ENCODE measurements at places on chromosomes 6 and 20. TPM values are rescaled to one million over a fixed set of nuclear protein-coding genes. Genes with fewer than 3 reads are reported as not detected.

DNA sequence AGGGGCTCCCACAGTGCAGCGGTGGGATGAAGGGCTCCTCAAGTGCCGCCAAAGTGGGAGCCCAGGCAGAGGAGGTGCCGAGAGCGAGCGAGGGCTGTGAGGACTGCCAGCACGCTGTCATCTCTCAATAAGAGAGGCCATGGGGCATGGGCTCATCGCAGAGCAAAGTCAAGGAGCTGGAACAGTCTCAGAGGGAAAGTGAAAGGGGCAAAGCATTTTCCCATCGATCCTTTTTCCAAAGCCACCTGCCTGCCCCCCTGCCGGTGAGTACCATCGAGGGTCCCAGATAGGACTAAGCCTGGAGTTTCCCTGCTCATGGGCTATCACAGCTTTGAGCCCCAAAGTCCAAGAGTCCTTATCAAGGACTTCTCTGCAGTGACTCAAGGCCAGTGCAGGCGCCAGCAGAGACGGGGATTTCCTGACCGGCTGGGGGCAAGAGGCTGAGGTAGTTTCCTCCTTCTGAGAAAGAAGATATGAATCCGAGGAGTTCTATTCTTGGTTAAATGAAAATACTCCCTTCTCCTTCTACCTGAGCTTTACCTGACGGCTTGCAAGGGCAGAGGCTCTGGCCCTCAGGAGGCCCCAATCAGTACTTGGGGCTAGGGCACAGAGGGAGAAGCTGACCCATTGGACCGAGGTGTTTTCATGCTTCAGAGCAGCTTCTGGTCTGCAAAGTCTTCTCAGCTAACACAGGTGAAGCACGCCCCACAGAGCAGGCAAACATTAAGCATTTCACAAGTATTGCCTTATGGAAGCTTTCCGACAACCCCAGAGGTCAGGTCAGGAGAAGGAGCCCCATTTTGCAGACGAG lies 22.6 kb downstream of the ETV7 start:
- no peak for DNase-seq

DNA sequence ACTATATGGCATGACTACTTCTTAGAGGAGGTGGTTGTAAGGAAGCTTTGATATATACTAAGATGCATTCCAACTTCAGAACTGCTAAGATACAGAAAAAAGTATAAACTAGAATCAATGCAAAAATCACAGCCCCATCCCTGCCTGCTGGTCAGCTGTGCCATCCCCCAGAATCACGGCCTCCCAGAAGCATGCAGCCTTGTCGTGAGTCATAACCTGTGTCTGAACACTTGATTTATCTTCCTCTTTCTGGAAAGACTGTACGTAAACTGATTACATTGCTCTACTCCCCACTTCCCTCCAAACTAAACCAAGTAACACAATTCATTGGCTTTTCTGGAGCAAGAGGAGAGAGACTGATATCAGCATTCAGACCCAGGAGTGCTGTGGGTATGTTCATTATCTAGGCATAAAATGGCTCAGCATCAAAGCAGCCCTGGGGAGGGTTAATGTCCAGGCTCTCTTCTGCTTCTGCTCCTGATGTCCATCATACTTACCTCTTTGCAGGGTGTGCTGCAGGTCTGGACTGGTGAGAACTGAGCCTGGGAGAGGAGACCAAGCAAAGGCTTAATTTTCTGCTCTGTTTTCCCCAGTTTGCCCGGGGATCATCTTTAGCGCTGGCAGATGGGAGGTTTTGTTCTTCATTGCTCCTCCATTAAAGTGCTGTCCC lies 18.4 kb downstream of the SCP2D1 start:
- no peak for DNase-seq

DNA sequence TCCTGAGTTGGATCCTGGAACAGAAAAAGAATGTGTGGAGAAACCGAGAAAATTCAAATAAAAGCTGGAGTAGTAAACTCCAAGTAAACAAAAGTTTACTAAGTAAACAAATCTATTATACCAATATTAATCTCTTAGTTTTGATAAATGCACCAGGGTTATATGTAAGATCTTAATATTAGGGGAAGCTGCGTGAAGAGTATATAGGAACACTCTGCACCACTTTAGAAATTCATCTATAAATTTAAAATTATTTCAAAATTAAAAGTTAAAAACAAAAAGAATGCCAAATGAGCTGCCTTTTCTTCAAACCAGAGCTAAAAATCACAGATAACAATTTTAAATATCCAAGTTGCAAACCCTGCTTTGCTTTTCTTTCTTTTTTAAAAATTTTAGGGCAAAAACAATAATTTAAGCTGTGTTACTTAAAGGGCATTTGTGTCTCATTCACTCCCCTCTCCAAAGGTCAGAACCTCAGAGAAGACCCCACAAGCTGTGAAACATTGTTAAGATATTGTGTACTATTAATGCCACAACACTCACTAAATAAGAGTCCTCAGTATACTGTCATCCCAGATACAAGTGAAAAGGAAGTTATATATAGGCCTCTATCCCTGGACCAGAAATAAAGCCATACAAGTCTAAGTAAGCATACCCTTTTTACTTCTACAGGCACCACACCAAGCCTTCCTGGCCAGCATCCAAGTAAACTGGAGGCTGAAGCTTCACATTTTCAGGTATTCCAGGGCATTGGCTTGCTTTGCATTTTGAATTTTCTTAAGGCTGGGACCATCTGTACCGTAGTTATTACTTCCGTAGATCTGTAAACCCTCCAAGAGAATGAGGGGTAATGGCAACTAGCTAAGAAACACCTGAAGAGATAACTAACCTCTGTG lies 7.0 kb downstream of the DNAAF9 start:
- DNase-seq = no peak

GRCh38 chr20:58372806-58373205 lies 16.2 kb upstream of the VAPB start:
- DNase-seq = no peak

DNA sequence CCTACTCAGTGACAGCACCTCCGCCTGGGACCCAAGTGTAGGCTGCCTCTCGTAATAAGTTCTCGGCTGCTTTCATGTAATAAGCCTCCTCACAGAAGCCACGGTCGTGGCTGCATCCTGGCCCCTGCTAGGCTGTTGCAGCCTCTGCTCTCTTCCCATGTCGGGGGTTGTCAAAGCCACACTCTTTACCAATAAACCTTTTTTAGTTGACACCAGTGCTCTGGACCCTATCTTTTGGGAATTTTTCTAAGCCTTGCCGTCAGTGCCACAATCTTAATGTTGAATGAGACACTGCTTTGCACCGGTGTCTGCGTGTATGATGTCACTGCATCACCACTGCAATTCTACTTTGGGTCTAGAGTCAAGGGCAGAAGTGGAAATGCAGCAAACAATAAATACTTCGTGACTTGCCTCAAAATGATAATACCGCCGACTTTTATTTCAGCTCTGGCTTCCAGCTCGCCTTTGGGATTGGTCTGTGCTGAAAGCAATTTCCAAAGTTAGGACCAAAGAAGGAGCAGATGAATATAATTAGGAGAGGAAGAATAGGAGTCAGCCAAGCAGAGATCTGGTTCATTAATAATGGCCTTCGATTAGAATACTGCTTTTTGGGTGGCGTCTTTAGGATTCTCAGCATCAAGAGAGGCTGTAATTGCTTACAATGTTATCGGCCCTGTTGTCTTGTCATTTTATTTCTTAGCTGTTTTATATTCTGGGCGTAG lies 57.6 kb upstream of the CCN6 start:
- no peak for DNase-seq

DNA sequence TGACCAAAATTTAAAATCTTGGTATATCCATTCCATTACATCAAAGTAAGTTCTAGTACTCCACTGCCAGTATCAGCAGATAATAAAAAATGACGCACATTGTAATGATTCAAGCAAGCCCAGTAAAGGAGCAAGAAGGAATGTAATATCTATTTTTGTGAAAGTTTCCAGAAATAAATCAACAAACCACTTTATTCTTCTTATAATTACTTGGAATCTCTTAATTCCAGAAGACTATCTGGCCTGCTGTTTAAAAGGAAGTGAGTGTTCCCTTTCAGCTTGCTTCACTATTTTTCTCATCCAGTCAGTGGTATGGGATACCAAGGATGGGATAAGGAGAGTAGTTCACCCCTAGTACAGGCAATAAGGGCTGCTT lies 42.2 kb upstream of the DSE start:
- DNase-seq = no peak

- no peak for DNase-seq
Measured at GRCh38 chr6:170464524-170464979, 88.6 kb downstream of the PSMB1 start.

GRCh38 chr6:79570129-79571029 lies 33.1 kb upstream of the LCA5 start:
- peak; percentile 73 for DNase-seq

DNA sequence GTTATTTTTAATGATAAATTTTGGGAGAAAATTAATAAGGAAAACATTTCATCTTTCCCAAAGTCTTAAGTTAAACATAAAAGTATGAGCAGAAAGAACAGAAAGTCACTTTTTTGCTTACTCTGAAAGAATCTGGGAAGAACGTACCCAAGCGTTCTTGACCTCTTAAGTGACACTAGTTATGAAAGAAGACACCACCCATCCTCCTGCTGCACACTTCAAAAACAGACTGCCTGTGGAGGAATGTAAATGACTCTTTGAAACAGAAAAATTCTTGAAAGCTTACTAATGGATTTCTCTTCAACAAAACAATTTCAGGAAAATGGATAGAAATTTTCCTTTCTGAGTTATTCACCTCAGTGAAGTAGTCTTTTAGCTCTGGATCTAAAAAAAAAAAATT lies 227.7 kb downstream of the MEI4 start:
- no peak for DNase-seq

DNA sequence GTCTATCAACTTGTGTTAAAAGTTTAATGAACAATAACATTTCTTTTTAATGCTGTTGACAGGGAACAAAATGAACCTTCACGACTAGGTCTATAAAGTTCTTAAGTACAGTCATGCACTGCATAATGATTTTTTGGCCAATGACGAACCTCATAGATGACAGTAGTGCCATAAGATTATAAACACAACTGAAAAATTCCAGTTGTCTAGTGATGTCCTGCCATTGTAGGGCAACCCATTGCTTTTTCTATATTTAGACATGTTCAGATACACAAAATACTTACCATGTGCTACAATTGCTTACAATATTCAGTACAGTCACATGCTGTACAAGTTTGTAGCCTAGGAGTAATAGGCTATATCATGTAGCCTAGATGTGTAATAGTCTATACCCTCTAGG lies 93.6 kb downstream of the SYNE1 start:
- DNase-seq = no peak

DNA sequence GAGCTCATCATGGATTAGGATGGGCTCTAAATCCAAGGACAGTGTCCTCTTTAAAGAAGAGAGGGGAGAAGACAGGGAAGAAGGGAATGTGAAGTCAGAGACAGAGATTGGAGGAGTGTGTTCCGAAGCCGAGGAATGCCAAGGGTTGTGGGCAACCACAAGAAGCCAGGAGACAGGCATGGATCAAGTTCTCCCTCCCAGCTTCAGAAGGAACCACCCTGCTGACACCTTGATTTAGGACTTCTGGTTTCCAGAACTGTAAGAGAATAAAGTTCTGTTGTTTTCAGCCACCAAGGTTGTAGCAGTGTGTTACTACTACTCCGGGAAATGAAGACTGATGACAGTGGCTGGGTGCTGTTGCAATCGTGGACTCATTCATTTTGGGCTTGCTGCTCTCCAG lies 120.1 kb downstream of the RPS12 start:
- DNase-seq = no peak

GRCh38 chr6:139649732-139650131 lies 275.3 kb upstream of the CITED2 start:
- no peak for DNase-seq

DNA sequence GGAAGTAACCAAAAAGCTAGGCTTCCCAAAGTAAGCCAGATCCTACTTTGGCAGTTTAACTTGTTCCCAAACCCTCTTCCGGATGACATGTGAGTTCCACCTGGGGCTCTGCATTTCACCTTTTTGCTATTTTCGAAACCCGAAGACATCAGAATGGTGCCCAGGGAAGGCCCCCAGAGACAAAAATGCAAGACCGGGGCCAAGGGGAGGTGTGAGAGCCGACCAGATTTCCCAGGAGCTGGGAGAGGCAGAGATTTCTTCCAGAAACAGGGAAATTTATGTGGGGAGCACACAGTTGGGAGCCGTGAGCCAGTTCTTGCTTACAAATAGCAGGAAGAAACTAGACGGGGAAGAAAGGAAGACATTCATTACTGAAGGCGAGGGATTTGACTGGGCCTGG lies 209.7 kb downstream of the ZNF217 start:
- no peak for DNase-seq

Gene NNAT
- 1.4 TPM for total RNA-seq

Gene GPR63
- 1.8 TPM for total RNA-seq

Gene ENPP5
- 2.2 TPM for total RNA-seq

Gene C6orf15
- 9.3 TPM for total RNA-seq

Gene C6orf58
- total RNA-seq = not detected

Gene CGA
- total RNA-seq = not detected
